ENCODE measurements at places on chromosomes 16 and 17.
A peak's percentile ranks its signal among the peaks of the same experiment; 100 is the strongest.

DNA sequence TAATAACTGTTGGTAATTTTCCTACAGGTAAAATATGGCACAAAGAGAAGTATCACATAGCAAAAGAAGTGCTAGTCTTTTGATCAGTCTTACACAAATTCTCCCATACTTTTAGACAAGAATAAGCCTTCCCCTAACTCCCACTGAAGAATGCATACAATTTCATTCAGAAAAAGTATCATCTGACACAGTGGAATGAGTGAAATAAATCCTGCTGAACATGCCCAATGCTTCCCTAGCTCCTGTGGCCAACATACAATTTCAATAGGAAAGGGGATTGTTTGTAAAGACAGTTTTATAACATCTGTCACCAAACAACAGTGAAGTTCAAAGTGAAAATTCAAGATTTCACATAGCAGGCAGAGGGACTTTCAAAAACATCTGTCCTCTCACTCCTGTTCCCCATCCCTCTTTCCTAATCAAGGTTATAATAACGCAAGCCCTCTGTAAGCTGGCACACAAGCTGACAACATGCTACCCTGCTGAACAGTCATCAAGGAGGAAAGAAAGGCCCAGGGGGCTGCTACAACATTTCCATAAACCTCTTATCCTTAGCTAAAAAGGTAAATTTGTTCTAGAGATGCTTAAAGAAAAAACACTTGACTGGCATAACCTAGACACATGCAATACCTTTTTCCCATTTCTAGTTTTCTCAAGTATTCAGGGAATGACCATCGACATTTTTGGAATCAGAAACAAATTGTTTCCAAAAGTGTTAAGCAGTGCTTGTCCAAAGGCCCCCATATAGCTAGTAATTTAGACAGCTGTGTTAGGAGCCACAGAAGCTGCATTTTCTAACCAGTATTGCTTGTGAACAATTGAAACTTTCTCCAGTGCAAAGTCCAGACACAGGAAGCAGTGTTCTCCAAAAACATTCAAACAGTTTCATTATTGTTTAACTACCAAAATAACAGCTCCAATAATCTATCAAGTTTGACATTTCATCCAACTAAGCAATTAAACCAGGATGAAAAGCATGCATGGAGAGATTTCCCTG lies 11.5 kb upstream of the RFFL start:
- no peak for DNase-seq

GRCh38 chr16:27311897-27312303 lies 1.9 kb upstream of the IL4R start:
- DNase-seq = no peak

GRCh38 chr16:56609463-56609921 lies 1.1 kb downstream of the MT2A start:
- DNase-seq = peak; percentile 70

DNA sequence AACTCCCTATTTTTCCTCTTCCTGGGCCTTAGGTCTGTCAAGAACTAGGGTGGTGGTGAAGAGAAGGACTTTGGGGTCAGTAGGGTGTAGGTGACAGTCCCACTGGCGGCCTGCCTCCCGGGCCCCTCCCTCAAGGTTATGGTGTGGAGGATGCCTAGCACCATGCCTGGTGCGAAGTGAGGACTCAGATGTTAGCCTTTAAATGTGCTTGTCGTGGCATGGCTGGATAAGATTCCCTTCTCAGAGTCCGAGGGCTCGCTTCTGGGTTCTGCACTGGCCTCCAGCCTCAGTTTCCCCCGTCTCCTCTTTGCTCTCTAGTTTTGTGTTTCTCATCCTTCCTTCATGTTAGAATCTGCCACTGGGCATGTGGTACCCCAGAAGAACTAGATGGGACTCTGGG lies 32.0 kb downstream of the HAPSTR1 start:
- no peak for DNase-seq

DNA sequence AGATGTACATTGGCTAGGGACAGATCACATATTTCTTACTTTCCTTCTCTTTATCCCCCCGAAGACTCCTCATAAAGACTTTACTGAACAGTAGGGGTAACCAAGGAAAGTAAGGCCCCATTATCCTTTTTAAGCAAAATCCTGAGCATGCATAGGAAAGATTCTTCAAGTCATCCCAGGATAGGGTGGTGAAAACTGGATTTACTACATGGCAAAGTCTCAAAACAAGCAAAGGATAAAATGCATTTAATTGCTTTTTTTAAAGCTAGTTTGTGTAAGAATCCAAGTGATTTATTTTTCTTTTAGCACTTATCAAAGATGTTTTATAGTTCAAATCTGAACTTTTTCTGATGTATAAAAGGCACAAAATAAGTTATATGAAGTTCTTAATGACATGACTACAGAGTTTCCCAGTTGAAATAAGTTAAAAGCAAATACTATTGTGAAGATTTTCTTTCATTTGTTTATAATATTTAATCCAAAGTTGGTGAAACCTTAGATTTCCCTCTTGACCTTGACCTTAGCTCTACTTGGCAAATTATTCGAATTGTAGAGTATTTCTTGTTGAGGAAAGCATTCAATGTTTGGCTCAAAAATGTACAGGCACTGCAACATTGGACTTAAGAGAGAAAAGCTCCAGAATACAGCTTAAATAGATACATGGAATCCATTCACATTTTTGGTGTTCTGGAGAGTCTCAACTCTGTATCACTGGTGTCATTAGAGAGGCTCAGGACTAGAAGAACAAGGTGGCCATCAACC lies 104.3 kb downstream of the ABCA8 start:
- DNase-seq = no peak

- no peak for DNase-seq
These were observed 42.4 kb upstream of the MMP2 start for GRCh38 chr16:55436587-55436986.

DNA sequence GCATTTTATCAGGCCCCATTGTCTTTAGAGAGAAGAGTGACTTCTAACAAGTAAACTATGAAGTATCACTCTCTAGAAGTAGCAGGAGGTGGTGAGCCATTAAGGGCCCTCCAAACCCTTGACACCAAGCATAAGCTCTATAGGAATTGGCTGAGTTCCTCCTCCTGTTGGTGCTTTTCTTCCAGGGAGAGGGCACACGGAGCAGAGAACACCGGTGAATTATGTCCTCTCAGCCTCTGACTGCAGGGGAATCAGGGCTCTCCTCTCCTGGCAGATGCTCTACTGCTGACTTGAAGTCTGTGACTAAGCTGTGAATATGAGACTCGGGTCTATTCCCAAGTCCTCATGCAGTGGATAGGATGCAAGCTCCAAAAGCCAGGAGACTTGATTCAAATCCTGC lies 32.3 kb downstream of the CHD9 start:
- no peak for DNase-seq

DNA sequence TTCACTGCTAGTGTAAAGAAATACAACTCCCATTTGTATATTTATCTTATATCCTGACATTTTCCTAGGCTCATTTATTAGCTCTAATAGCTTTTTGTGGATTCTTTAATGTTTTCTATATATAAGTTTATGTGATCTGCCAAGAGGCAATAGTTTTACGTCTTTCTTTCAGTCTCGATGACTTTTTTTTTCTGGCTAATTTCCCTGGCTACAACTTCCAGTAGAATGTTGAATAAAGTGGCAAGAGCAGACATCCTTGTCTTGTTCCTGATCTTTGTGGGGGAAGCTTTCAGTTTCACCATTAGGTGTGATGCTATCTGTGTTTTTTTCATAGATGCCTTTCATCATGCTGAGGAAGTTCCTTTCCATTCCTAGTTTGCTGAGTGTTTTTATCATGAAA lies 43.9 kb upstream of the ABCA3 start:
- no peak for DNase-seq

- DNase-seq = no peak
These were observed 11.3 kb upstream of the RNF157 start for GRCh38 chr17:76251478-76252039.

- no peak for DNase-seq
These were observed 14.3 kb downstream of the CNOT1 start for GRCh38 chr16:58615280-58615679.

GRCh38 chr17:16171613-16172012 lies 43.7 kb downstream of the NCOR1 start:
- DNase-seq = no peak

GRCh38 chr16:52742608-52743170 lies 195.7 kb upstream of the TOX3 start:
- no peak for DNase-seq

- no peak for DNase-seq
These were observed 4.4 kb downstream of the CDK5RAP3 start for GRCh38 chr17:47975189-47975822.

GRCh38 chr17:78950870-78951269 lies 25.7 kb upstream of the TIMP2 start:
- no peak for DNase-seq

GRCh38 chr16:19810817-19811731 lies 73.6 kb downstream of the GPRC5B start:
- no peak for DNase-seq

DNA sequence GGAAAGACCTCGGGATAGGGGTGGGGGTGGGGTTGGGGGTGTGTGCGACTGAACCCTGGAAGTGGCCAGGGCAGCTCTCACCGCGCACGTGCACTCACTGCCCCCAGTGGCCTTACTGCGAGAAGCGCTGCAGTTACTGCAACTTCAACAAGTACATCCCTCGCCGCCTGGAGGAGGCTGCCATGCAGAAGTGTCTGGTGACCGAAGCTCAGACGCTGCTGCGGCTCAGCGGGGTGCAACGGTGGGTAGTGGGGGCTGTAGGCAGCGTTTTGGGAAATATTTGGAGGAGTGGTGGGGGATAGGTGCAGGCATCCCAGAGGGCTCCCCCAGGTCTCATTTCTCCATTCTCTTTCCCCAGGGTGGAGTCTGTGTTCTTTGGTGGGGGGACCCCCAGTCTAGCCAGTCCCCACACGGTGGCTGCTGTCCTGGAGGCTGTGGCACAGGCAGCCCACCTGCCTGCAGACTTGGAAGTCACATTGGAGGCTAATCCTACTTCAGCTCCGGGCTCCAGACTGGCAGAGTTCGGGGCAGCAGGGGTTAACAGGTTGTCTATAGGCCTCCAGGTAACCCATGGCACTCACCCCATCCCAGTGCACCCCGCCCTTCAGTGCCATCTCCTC lies 972 bp downstream of the RSAD1 start:
- no peak for DNase-seq

- peak; percentile 38 for DNase-seq
These were observed 14.4 kb downstream of the TTC19 start for GRCh38 chr17:16013943-16014407.

DNA sequence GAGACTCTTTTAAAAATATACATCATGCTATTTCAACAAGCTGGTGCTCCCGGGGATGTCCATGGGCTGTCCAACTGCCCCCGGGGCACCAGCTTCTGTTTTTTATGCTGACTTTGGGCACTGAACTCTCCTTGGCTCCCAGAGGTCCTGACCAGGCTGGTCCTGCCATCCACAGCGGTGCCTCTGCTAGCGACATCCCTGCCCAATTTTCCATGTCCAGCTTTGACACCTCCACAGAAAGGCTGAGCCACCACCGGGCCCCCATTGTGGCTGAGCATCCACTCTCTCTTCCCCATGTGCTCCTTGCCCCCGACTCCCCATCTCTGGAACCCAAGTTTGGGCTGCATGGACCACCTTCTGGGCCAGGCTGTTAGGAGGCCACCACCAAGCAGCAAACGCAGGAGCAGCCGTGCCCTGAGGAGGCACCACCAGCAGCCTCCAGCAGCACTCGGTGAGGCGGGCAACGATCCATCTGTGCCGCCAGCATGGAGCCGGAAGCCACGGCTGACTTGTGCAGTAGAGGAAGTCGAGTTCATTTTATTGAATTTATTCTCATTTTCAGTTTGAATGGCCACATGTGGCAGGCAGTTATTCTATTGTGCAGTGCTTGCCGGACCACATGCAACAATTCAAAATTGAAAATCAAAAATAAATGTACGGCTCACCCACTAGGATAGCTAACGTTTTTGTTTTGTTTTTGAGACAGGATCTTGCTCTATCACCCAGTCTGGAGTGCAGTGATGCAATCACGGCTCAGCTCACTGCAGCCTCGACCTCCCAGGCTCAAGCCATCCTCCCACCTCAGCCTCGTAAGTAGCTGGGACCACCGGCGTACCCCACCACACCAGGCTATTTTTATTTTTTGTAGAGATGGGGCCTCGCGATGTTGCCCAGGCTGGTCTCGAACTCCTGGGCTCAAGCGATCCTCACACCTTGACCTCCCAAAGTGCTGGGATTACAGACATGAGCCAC lies 2.8 kb upstream of the MEAK7 start:
- DNase-seq = no peak

DNA sequence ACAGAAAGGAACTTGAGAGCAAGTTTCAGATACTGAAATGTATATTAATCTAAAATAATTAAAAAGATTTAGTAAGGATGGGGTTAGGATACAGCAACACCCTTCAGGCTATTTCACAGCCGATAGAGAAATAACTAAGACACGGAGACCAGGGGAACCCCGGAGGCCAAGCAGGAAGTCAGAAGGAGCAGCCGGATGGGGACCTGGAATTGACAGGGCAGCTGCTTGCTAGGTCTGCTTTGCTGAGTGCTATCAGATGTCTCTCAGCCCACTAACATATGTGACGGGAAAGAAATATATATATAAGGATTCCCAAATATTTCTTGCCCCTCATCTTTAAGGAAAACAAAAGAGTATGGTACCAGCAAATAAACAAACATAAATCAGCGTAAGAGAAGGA lies 154.1 kb upstream of the CDH5 start:
- no peak for DNase-seq

DNA sequence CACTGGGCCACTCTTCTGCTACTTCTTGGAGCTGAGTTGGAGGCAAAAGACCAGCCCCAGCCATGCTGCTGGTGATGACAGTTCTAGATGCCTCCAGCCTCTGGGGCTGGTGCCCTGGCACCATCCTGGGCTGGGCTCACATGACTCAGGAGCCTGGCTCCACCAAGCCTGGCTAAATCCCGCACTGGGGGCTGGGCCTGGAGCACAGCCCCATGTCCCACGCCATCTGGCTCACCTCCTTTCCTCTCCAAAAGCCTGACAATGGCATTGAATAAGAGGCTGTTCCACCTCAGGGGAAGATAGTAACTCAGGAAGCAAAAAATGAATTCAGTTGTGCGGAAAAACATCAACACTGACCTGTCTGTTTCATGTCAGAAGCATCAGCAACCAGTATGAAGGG lies 45.1 kb upstream of the MTSS2 start:
- no peak for DNase-seq

DNA sequence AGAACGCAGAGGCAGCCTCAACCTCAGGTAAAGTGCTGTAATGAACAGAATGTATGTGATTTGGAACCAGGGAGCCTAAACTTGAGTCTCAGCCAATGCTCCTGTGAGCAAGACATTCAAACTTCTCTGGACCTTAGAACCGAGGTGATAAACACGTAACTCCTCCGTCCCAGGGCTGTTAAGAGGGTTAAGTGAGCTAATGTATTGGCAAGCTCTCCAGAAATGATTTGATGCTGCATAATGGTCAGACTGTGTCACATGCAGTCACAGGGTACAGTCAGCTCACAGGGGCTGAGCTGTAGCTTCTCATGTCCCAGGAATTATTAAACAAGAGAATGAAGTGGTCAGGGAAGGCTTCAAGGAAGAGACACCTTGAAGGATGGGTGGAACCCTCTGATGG lies 10.0 kb upstream of the SLC4A1 start:
- DNase-seq = peak; percentile 16

DNA sequence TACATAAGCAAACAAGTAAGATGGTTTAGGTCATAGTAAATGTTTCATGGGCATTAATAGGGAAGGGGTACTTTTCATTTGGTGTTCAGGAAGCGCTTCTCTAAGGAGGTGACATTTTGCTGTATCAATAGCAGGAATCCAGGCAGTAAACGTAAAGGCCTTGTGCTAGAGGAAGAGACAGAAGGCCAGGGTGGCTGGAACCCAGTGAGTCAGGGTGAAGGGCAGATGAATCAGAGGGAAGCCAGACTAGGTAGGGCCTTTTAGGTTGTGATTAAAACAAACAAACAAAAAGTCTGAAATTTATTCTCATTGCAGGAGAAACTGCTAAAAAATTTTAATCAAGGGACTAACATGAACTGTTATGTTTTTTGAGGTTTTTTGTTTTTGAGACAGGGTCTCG lies 6.5 kb downstream of the BMERB1 start:
- no peak for DNase-seq
